CD4-positive, alpha-beta T cell treated with Interleukin-6 for 4 hours (primary cell): ENCODE measurements at places on chromosomes 7 and 10.

- no peak for DNase-seq
These were observed 859.8 kb downstream of the LRMDA start for GRCh38 chr10:76291175-76291574.

DNA sequence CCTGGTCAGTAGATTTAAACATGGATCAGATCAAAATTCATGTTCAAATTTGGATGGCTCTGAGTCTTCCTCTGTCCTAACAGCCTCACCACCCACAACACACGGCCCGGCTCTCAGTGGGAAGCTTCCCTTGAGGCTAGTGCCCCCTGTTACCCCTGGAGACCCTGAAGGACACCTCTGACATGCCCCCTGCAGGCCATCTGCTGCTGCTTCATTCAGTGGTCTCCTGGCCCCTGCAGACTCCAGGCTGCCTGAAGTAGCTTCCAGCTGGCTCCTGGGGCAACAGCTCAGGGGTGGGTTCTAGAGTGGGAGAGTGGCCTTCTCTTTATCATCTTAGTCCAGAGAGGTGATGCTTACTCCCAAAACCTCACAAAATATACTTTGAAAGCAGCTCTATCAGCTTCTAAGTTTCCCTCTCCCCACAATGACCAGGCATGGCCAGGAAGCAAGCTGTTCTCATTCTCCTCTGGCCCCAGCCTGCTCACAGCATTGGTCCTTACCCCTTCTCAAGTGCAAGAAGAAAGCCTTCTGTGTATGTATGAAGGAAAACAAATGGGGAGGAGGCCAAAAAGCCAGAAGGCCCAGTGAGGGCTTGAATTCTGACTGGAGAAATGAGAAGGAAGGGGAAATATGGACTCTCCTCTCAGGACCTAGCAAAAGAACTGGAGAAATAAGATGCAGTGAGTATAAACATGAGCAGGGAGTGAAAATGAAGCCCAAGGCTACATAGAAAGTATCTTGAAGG is 189.6 kb upstream of the INHBA start:
- DNase-seq, result no peak

DNA sequence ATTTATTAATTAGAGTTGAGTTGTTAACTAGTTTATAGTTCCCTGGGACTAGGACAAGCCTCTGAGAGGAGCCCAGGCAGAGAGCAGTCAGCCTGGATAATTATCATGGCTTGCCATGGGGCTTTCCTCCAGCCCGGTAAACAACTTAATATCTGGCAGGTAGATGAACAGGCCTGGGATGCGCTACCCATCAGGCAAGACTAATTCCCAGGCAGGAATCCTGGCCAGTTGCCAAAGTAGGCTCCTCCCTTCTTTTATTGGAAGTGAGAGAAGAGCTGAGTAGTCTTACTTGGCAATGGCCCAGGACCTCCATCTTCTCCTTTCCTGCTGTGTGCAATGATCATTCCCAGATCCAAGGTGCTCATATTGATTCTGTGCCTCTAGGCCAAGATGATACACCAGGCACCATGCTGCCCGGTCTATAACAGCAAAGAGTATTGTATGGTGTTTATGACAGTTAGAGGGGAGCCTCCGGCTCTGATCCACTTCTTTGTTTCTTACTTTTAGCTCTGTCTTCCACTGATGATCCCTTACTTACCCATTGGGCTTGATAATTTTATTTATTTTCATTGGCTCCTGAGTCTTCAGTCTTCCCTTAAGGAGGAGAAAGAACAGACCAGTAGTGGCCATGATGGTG is 408.7 kb downstream of the REEP3 start:
- no peak for DNase-seq

- no peak for DNase-seq
These were observed 338.1 kb downstream of the RNLS start for GRCh38 chr10:88244781-88245625.

- DNase-seq, result no peak
These were observed 119.8 kb downstream of the PRPF18 start for GRCh38 chr10:13706604-13707003.

- DNase-seq, result peak; percentile 27
These were observed 77.6 kb upstream of the LRRC4 start for GRCh38 chr7:128108641-128109423.

DNA sequence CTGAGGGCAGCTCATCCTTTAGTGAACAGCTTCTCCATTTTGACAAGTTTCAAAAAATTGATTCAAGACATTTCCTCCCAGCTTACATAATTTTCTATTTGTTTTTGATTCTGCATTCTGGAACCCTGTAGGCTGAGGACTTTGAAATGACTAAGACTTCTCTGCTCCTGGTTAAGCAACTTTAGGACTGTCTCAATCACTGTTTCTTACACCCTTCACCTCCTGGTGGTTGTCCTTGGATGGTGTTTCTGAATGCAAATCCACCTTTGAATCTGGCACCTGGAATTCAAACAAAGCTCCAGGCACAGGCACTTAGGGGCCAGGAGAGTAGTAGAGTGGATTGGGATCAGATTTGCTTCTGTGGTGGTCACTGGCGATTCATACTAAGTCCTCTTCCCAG is 595.5 kb downstream of the LRMDA start:
- DNase-seq, result no peak

DNA sequence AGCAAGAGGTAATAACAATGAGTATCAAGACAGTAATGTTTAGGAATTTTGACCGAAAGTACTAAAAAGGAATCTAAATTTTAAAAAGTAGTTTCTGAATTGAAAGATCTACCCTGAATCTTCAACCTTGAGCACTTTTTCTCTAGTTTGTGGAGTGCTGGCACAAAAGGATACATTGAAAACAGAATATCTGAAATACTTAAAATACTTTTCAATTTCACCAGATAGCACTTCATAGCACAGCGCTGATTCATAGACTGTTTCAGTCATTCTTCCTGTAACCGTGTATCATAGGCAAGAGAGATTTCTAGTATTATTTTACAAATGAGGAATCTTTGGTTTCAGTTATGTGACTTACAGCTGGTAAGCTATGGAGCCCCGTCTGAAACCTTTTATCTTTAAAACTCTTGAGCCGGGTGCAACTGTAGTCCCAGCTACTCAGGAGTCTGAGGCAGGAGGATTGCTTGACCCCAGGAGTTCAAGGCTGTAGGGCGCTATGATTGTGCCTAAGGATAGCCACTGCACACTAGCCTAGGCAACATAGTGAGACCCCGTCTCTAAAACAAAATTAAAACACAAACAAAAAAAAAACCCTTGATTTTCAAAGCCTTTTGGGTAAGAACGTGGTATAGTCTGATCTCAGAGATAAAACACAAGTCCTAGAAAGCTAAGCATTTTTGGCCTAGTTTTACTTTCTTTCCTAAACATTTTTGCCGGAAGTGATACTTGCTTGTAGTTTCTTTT is 35.1 kb downstream of the FHIP2A start:
- DNase-seq, result no peak

DNA sequence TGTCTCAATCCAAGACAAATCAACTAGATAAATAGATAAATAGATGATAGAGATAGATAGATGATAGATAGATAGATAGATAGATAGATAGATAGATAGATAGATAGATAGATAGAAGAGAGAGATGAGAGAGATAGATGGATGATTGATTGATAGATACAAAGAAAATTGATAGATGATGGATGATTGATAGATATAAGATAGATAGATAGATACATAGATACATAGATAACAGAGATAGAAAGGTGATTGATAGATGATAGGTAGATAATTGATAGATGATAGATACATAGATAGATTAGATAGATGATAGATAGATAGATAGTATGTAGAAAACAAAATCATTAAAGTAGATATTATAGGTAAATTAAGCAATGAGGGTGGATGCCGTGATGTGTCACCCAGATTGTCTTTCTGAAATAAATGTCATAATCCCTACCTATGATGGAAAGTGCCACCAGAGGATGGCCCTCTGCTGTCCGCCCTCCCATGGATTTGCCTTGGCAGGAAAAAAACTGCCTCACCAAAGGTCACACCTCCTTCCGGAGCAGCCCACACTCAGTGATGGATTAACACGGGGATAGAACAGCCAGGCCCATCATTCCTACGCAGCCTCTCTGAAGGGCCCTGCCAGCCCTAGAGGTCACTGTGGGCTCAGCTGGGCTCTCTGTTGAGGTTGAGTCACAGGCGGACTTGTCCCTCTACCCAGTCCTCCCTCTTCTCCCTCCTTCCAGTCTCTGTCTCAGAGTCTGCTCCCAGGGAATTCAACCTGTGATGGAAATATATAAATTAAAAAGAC is 50.8 kb downstream of the KCNH2 start:
- no peak for DNase-seq

DNA sequence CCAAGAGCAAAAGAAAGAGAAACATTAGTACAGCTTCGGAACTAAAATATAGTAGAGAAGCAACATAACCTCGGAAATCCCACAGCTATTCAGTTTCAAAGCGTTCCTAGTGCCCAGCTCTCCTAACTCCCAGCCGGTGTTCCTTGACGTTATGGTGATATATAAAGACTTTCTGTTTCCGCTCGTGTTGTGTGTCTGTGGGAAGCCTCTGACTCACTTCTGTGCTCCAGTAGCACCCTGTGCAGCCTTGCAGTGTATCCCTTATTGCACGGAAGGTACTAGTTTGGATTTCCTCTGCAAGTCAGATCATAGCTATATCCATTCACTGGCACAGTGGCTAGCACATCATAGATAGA is 535 bp downstream of the ASAH2B start:
- peak; percentile 51 for DNase-seq

DNA sequence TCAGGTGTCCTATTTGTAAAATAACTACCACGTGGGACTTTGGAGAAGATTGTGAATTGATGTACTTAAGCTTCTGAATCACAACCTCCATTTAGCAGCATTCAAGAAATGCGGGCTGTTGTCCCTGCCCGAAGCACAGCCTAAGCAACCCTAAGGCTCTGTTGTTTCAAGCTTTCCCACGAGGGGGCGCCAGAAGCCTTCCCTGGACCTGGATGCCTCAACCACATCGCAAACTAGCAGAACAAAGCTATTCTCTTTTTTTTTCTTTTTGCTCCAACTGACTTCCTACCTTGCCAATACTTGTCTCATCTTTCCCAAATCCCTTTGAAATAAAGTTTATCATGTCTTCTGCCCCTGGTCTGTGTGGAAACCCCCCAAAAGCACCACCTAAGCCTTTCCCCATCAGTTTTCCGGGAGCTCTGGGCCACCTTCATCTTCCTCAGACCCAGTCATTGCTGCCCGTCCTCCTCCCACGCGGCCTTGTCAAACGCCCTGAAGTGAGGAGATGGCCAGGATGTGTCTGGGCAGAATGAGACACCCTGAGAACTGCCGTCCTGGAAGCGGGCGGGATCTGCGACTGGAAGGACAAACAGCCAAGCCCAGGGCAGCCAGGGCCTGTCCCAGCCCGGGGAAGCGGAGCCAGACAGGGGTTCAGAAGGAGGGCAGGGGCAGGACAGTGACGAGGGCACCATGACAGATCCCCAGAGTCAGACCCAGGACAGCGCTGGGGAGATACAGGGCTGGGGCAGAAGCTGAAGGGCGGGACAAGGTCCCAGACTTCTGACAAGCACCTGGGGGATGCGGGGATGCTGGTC is 112.7 kb downstream of the SLIT1 start:
- peak; percentile 78 for DNase-seq

- DNase-seq, result no peak
These were observed 58.0 kb downstream of the GNAT3 start for GRCh38 chr7:80453699-80454340.

DNA sequence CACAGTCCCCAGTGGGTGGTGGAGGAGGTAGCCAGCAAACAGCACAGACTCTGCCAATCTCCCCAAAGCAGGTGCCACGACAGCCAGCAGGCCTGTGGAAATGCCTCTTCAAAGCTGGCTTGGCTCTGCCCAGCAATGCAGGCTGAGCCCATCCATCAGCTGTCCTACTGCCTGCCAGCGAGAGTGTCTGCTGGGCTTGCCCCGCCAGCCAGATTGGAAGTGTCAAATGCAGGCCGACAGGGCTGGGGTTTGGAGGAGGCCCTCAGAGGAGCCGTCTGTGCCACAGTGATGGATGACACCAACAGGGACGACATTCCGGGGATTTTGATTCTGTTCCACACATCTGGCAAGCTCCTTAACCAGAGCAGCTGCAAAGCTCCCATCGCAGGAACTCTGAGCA is 16.7 kb downstream of the HABP2 start:
- DNase-seq, result no peak

DNA sequence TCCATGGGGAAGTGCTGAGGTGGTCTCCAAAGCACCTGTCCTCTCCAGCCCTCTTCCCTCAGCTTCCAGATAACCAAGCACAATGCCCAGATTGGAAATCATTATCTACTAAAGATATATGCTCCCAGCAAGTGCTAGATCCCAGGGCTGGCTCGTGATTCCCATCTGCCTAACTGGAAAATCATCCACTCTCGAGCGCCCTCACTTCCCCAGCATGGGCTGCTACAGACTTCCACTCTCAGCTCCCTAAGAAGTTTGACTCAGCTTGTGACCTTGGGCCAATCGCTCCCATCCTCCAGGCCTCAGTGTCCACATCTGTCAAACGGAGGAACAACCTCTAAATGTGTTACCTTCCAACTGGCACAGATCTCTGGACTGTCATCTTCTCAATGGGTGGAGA is 112.4 kb upstream of the ZMIZ1 start:
- DNase-seq, result no peak

GRCh38 chr7:43915907-43916306 is 9.5 kb upstream of the URGCP start:
- DNase-seq, result no peak

DNA sequence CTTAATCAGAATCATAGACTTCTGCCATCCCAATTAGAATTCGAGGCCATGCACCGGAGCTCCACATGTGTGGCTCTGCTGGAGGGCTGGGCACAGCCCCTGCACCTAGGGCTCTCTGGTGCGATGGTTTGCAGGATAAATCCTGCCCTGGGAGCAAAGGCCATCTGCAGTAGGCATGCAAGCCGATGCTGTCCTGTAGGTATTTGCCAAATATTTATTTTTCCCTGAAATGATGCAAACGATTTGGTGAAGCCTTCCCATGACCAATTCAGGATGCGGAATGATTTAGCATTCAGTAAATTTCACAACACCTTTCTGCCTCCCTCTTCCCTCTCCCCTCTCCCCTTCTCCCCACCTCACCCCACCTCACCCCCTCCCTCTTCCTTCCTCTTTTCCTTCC is 170.6 kb downstream of the EBF3 start:
- DNase-seq, result no peak

- no peak for DNase-seq
These were observed 23.5 kb upstream of the PTN start for GRCh38 chr7:137366995-137367394.

DNA sequence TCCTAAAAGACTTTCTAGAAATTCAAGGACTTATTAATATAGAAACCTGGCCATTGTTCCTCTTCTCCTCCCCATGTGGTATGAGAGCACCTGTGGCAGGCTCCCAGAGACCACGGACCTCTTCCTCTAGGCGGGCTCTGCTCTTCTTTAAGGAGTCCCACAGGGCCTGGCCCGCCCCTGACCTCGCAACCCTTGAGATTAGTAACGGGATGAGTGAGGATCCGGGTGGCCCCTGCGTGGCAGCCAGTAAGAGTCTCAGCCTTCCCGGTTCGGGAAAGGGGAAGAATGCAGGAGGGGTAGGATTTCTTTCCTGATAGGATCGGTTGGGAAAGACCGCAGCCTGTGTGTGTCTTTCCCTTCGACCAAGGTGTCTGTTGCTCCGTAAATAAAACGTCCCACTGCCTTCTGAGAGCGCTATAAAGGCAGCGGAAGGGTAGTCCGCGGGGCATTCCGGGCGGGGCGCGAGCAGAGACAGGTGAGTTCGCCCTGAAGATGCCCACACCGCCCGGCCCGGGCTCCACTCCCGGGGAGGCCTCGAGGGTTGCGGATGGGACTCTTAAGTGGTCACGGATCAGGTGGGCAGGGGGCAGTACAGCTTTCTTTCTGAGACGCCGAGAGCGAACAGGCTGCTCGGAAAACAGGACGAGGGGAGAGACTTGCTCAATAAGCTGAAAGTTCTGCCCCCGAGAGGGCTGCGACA is at the start of gene SLC26A4:
Gene SLC26A4, plus strand, starts transcription at position 448 of the 700 bp plus-strand sequence. CDS start 814 bp downstream, outside the sequence.
- peak; percentile 2 for DNase-seq

- DNase-seq, result no peak
These were observed 245.8 kb upstream of the MEOX2 start for GRCh38 chr7:15932318-15932717.
